ENCODE measurements at places on chromosomes 4 and X.

DNA sequence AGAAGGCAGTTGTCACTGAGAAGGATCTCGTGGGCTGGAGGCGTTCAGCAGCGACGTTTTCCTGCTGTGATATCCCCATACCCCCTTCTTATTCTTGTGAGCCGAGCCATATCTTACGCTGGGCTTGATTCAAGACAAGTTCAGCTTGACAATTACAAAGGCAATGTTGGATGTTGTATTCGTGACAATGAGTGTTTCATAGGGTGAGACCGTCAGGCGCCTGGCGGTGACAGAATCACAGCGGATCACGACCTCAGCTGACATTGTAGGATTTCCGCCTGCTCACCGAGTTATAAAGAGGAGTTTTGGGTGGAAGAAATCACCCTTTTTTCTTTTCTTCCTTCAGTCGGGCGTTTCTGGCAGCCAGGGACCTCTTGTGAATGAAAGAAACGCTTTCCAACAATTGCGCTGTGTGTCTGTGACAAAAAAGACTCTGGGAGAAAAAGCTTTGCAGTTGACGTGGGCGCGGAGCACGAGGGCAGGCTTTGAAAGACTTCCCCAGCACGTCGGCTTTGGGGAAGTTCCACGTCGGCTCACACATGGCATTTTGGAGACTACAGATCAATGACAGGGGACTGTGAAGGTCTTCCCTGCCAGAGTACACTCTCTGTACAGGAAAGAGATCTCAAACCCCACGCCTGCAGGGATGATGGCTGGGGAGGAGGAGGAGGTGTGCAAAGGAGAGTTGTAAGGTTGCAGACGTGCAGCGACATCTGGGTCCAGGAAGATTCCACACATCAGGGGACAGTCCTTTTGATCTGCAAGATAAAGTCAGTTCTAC is 135.4 kb downstream of the CRLF2 start:
- DNase-seq: no peak

- no peak for DNase-seq
These were observed 7.9 kb downstream of the MAGEB18 start for GRCh38 chrX:26146024-26146423.

DNA sequence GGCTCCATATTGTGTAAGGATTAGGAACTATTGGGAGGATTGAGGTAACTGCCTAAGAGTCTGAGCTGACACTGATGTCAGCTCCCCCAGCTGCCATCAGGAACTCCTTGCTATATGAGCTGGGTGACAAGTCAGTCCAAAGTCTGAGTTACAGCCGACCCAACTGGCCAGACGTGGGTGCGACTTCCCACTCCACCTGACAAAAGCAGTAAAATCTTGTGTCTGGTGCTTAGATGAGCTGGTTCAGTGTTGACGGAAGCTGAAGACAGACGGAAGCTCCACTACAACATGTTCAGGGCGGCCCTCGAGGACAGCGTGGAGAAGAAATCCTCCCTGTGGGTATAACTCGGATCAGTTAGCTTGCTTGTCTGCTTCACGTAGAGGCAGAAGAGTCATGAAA is 22.8 kb upstream of the NAT8L start:
- no peak for DNase-seq

GRCh38 chrX:150361070-150361776 is 1.9 kb upstream of the MAMLD1 start:
- no peak for DNase-seq

- no peak for DNase-seq
These were observed 34.7 kb downstream of the MSL3 start for GRCh38 chrX:11792461-11793421.

DNA sequence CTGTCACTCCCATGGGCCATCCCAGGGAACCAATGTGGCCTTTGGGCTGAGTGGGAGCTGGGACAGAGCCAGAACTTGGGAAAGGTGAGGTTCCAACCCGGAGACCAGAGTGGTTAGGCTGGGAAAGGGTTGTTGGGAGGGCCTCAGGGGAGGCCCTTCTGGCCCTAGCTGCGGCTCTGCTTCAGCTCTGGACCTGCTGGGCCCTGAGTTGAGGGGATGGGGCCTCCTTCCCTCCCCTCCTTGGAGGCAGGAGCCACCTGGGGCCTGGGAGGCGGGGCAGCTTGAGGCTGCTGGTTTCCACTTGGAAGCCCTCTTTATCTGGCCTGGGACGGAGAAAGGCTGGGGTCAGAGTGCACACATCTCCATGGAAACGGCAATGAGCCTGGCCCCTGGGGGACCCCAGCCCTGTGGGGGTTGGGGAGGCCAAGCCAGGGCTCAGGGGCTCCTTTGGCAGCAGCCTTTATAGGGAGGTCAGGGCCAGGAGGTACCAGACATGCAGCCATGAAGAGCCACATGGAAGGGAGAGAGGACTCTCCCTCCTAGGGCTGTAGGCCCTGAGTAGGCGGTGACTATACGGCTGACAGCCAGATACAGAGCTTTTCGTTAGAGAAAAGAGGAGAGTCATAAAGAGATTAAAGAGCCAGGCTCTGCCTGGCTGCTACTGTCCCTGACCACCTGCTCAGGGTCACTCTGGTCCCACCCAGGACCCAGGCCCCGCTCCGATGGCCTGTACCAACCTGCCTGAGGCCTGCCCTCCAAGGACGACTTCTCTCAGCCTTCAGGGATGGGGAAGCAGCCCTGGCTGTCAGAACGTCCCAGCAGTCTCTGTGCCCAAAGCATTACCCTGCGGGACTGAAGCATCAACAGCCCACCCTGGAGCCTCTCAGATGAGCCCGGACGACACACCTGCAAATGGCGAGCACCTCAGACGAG is 6.9 kb upstream of the NSD2 start:
- no peak for DNase-seq

DNA sequence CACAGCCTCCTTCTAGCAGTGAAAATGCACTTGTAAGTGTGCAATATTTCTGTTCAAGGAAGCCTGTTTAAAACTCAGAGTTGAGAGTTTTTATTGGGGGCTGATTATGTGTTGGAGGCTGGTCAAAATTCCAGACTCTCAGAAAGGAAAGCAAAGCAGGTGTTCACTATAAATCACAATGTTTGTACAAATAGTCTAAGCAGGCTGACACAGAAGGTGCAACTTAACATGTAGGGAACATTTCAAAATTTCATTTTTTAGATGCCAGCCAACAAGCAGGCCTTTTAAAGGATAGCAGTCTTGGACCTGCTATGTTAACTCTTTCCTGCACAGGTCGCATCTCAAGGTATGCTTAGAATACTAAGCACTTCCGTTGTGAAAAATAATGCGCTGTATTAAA is 112.3 kb upstream of the IL13RA1 start:
- no peak for DNase-seq

GRCh38 chr4:92304606-92305005 is 840 bp downstream of the GRID2 start:
- no peak for DNase-seq

- DNase-seq: no peak
These were observed 93.5 kb downstream of the SEL1L3 start for GRCh38 chr4:25769251-25769650.

DNA sequence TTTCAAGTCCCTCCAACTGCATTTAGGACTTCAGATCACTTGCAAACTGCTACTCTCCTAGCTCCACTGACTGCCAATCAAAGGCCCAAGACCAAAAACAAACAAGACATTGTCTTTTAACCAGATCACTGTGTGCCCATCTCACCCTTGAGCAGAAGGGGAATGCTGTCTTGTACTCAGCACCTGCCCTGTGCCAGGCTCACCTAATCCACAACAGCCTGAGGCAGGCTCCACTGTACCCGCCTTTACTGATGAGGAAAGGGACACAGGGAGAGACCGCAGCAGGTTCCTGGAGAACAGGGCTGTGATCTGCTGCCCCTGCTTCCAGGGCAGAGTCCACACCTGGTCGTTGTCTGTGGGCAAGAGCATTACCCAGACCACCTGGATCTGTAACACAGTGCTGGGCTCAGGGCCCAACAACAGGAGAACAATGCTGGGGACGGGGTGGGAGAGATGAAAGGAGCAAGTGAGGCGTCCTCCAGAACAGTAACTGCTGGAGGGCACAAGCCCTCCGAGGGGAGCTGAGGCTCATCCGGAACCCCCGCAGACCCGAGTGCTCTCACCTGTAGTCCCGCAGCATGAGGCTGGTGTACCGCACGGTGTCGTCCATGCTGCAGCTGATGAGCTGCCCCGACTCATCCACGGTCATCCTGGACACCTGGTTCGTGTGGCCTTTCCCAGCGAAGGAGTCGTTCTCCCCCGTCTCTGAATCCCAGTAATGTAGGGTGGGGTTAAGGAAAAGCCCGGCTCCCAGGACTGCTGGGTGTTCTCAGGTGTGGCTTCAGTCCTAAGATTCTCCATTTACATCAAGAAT is 33.9 kb downstream of the WDR1 start:
- DNase-seq: no peak

- DNase-seq: no peak
These were observed 178.4 kb upstream of the GALNT7 start for GRCh38 chr4:172989984-172990820.

DNA sequence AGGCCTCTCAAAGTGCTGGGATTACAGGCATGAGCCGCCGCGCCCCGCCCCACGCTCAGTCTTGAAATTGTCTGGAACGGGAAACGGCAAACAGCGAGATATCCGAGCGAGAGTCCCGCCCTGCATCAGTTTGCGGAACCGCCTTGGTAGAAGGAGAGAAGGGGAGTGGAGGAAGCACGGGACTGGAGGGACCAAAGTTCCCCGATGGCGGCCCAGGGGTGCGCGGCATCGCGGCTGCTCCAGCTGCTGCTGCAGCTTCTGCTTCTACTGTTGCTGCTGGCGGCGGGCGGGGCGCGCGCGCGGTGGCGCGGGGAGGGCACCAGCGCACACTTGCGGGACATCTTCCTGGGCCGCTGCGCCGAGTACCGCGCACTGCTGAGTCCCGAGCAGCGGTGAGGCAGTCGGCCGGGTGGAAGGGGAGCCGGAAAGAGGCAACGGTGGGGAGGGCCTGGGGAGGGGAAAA is at the start of gene BST1:
BST1 (plus strand) TSS at position 125 of the 463 bp plus-strand sequence; CDS start at position 205, 80 bp downstream.
- DNase-seq: no peak

- no peak for DNase-seq
These were observed 162.3 kb upstream of the SMIM31 start for GRCh38 chr4:164591666-164592065.

DNA sequence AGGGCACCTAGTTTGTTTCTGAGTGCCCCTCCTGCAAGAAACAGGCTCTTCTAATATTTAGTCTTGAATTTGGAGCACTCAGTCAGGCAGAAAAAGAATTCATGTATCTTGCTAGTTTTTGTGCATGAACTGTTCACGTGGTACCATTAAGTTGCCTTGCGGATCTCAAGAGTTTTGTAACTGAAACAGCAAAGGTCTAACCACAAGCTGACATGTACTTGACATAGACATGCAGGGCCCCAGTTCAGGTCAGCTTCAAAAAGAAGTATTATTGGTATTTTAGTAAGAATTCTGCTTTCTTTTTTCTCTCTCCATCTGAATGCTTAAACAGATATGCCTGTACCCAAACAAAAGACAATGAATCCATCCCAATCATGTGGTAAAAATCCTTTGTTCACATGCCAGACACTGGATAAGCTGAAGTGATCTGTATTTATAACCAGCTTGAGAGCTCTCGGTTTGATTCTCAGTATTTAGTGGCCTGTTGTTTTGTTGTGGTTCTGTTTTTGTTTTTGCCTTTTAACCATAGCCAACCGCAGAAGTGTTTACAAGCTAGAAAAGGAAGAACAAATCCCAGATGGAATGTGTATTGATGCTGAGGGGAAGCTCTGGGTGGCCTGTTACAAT is 13.0 kb downstream of the RGN start:
- DNase-seq: no peak

DNA sequence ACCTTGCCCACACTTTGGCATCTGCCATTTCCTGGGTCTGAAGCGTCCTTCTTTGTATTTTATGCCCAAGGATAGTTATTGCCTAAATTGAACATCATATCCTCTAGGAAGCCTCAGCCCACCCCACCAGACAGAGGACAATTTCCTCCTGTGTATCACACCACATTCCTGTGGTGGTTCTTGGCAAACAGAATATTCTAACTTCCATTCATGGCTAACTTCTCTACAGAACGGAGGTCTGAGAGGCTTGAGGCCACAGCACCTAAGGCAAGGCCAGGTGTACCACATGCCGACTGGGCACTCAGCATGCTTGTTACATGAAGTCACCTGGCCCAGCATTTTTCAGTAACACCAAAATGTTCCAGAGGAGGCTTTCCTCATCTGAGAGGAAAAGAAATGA is 42.4 kb downstream of the CD99L2 start:
- DNase-seq: no peak

- no peak for DNase-seq
These were observed 18.7 kb upstream of the ZNF827 start for GRCh38 chr4:145957302-145957701.

DNA sequence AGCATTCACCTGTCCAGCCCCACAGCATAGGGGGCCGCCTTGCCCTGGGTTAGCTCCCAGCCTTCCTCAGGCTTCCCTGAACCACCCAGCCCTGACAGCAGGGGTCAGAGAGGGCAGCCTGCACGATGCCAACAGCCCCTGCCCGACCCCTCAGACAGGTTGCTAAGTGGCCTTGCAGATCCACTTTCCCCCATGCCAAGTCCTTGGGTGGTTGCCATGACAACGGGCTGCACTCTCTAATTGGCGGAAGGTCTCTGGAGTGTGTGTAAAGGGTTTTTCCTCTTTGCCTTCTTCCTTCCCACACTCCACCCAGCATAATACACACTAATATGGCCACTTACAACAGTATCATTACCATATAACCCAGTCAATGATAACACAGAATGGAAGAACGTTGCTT is 99.6 kb upstream of the AFAP1 start:
- peak; percentile 97 for DNase-seq

- DNase-seq: no peak
These were observed 35.4 kb downstream of the WDR1 start for GRCh38 chr4:10081218-10081606.

- DNase-seq: no peak
These were observed 899 bp upstream of the ZFP92 start for GRCh38 chrX:153410373-153410772.

DNA sequence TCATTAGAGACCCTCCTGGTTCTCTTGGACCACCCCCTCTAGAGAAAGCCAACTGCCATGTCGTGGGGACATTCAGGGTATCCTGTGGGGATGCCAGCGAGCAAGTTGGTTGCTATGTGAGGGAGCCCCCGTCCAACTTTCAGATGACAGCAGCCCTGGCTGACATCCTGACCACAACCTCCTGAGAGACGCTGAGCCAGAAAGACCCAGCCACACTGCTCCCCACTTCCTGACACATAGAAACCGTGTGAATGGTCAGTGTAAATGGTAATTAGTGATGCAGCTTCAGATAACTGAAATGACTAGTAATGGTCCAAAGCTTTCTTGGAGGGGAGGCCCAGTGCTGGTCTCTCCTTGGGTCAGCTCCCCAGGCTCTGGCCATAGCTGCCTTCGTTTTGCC is 10.8 kb downstream of the CLCN4 start:
- DNase-seq: no peak

GRCh38 chr4:56654238-56654632 is 26.9 kb downstream of the HOPX start:
- peak; percentile 42 for DNase-seq

- no peak for DNase-seq
These were observed 30.4 kb downstream of the PGRMC1 start for GRCh38 chrX:119266364-119266995.

GRCh38 chrX:71098302-71098701 is 2.7 kb downstream of the FOXO4 start:
- no peak for DNase-seq

GRCh38 chr4:99394896-99395295 is 40.2 kb downstream of the ADH7 start:
- DNase-seq: no peak

GRCh38 chr4:23458054-23458453 is 431.8 kb downstream of the PPARGC1A start:
- DNase-seq: no peak
